ENCODE measurements at places on chromosomes 3 and 15.
A peak's percentile ranks its signal among the peaks of the same experiment; 100 is the strongest.

GRCh38 chr3:140553591-140553990 is 124.3 kb upstream of the TRIM42 start:
- no peak for DNase-seq

- no peak for DNase-seq
These were observed 123.2 kb downstream of the ARNT2 start for GRCh38 chr15:80527406-80527805.

GRCh38 chr15:41989573-41990242 is 17.4 kb upstream of the EHD4 start:
- peak; percentile 64 for DNase-seq

GRCh38 chr15:63358241-63359029 is 23.2 kb downstream of the CA12 start:
- DNase-seq, result no peak

DNA sequence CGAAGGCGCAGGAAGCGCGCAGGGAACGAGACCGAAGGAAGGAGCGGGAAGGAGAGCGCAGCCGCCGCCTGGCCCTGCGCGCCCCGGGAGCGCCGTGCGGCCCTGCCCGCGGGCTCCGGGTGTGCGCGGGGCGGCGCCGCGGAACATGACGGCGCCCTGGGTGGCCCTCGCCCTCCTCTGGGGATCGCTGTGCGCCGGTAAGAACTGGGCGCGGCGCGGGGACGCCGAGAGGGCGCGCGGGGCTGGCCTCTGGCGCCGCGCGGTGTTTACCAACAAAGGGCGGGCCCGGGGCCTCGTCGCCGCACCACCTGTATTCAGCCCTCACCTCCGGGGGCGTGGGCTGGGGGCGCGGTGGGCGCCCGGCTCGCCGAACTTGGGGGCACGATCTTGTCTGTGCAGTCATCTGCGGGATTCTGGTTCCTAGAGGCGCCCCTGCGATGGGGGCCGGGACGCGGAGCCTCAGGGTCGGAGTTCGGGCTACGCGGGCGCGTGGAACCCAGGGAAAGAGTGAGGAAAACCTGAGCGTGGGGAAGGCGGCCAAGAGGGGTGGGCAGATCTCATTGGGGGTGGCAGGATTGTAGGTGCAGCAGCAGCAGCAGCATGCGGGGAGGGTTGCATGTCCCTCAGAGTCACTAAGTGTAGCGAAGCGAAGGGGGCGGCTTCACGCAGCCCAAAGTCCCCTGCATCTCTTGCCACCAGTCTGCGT is 641 bp downstream of the ACVR2B start:
- DNase-seq, result no peak

- DNase-seq, result no peak
These were observed 3.2 kb downstream of the HDAC11 start for GRCh38 chr3:13483286-13483685.

- no peak for DNase-seq
These were observed 130.5 kb upstream of the LMCD1 start for GRCh38 chr3:8371085-8371551.

DNA sequence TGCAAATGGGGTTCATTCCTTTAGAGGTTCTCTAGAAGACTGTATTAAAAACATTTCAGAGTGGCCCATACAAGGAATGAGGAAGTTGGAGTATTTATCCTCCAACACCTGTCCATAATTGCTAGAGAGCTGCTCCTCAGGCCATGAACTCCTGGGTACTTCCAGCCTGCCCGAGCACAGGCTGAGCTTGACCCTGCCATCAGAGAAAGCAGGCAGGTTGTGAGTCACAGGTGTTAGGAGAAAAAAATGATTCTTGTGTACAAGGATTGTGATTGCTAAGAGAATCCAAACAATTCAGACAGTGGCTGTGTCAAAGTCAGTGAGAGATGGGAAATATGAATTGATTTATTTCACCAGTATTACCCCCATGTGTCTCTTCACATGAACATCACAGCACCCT is 156.8 kb upstream of the GADL1 start:
- DNase-seq, result no peak

DNA sequence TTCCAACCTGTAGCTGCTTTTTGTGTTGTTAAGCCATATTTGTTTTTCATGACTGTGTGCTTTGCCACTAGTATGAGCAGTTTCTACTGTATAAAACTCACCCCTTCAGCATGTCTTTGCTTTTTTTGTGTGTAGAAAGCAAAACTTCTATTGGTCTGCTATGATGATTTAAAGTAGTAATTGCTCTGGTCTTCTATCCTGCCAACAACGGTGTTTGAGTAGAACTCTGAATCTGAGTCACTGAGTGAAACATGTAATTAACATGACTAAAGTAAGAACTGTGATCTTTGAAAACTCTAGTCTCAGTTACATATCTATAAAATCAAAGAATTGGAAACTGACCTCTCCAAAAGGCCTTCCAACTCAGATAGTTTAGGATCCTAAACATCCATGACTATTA is 133.6 kb downstream of the TPRG1 start:
- DNase-seq, result no peak

GRCh38 chr15:100995471-100996430 is 76.6 kb downstream of the LRRK1 start:
- no peak for DNase-seq
